ENCODE measurements at places on chromosomes 7 and 10.

DNA sequence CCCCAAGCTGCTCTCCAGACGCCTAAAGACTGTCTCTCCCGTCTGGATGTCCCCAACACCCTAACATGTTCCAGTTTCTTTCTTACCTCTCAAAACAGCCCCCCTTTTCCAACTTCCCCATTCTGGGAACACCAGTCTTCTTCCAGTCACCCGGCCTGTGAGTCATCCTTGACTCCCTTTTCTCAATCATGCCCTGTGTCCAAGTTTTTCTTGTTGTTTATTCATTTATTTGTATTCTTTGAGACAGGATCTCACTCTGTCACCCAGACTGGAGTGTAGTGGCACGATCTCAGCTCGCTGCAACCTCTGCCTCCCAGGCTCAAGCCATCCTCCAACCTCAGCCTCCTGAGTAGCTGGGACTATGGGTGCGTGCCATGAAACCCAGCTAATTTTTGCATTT, 15.6 kb downstream of the SNX10 start:
- no peak for DNase-seq

DNA sequence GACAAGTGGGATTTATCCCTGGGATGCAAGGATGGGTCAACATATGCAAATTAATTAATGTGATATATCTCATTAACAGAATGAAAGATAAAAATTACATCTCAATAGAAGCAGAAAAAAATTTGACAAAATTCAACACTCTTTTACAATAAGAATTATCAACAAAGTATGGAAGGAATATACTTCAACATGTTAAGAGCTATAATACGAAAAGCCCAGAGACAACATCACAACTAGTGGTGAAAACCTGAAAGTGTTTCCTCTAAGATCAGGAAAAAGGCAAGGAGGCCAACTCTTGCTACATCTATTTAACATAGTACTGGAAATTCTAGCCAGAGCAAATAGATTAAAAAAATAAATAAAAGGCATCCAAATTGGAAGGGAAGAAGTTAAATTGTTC, 970.0 kb upstream of the POT1 start:
- no peak for DNase-seq

GRCh38 chr10:7480742-7481367, 70.0 kb upstream of the SFMBT2 start:
- DNase-seq, result no peak

DNA sequence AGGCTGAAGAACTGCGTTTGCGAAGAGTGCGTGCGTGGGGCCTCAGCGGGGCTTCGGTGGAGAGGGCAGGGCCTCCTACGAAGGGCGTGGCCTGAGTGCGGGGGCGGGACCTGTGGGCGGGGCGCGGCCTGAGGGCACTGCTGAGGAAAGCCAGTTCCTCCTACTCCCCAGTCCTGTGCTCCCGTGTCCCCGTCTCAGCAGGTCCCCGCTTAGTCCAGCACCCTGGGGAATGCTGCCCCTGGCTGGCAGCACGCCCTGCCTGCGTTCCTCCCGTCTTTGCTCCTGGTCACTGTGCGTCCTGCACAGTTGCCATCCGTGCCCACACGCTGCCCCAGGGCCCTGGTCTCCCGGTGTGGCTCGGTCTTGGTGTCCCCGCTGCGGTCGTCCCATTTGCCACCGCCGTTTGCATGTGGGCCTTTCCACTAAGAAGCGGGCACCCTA, 177.1 kb downstream of the ZNF248 start:
- no peak for DNase-seq

DNA sequence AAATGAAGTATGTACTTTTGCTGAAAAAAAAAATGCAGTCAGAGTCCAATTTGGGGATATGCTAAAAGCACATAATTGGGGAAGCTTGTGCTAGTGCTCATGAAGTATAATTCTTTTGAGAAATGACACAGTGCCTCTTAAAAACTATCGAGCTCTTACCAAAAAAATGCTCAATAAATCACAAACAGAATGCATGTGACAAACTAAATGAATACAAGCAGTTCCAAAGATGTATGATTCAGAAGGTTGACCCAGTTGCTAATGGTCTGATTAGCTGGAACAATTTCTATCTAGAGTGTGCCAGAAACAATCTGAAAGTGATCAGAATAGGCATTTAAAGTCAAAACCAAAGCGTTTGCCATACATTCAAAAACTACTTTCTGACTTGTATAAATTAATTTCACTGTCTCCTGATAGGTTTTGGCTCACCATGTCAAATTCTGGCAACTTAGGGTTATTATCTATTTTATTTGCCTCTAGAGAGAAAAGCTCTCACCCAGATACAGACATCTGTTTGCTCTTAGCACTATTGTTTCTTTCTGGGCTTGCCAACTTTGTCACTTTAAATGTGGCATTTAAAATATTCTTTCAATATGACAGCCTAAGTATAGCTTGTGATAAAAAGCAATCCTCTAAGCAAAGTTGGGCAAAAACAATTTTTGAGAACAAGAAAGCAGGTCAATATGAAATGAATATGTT, 114.7 kb upstream of the AHR start:
- no peak for DNase-seq

GRCh38 chr7:50185208-50185607, 92.2 kb upstream of the ZPBP start:
- DNase-seq, result no peak

- DNase-seq, result no peak
Measured at GRCh38 chr10:52779541-52780390, 7.2 kb upstream of the MBL2 start.

GRCh38 chr10:58280477-58280876, 11.5 kb downstream of the CISD1 start:
- no peak for DNase-seq

DNA sequence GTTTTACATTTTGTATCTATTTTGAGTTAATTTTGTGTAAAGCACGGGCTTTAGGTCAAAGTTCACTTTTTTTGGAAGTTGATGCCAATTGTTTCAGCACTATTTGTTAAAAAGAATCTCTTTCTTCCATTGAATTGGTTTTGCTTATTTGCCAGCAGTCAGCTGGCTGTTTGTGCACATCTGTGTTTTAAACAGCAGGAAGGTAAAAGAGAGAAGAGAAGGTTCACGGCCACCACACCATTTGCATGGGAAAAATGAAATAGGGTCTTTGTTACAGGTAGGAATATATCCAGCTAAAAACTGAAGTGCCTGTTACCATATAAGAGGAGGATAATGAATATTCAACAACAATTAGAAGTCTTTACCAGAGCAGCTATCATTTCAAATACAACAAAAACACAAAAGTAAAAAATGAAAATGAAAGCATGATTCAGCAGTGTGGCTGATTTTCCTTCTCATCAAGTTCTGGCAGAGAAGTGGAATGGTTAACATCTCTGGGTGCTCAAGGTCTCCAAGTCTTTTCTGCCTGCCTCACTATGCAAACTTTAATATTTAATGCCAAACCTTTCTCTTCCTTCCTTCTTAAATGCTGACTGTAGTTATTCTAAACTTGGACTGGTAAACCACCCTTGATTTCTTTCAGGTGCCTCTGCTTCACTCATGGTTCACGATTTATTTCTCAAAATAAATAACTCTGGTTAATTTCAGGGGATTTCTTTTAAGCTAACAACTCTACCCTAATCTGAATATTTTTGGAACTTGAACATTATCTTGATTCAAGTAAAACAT, 841.5 kb downstream of the GRM8 start:
- DNase-seq, result no peak

GRCh38 chr10:101840741-101841453, 2.7 kb downstream of the KCNIP2 start:
- peak; percentile 62 for DNase-seq
